ENCODE measurements at places on chromosomes 6 and 20.

GRCh38 chr6:13764996-13765395, 49.4 kb downstream of the MCUR1 start:
- DNase-seq = no peak

- no peak for DNase-seq
Observed at GRCh38 chr6:144534180-144534579, 249.0 kb downstream of the UTRN start.

DNA sequence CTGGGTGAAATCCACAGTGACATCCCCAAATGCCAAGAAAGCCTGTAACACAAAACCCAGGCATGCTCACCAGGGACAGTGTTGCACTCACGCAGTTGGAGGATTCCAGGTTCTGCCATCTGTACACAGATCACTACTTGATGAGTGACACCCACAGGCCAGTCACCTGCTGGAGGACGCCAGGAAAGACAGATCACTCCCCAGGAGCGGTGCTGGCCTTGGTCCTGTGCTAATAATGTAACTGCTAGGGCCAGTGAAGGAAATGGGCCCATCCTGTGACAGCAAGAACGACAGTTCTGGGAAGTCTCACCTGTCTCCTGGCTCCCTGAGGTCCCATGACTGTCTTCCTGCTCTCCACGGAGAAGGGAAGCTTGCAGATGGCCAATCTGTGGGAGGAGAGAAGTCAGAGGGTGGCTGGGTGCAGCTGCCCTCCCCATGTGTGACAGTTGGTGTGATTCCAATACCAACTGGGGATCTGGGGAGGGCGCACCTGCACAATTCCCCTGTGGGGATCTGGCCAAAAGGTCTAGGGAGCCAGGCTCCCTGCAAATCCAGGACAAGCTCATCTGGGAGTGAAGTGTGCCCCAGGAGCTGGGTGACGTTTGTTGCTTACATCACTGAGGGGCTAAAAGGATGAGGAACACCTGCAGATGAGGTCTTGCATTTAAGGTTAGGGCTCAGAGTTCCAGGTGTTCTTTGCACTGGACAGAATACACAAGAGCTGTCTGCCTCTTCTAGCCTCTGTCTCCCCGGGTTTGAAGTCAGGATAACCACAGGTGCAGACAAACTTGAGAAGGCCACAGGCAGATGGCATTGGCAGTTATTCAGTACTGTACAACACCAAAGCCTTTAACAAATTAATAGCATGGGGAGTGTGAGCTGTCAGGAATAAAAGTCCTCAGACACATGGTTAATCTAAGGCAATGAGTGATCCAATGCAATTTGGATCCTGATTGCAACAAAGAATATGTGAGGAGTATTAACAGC, 10.3 kb downstream of the ZNF337 start:
- DNase-seq = no peak

DNA sequence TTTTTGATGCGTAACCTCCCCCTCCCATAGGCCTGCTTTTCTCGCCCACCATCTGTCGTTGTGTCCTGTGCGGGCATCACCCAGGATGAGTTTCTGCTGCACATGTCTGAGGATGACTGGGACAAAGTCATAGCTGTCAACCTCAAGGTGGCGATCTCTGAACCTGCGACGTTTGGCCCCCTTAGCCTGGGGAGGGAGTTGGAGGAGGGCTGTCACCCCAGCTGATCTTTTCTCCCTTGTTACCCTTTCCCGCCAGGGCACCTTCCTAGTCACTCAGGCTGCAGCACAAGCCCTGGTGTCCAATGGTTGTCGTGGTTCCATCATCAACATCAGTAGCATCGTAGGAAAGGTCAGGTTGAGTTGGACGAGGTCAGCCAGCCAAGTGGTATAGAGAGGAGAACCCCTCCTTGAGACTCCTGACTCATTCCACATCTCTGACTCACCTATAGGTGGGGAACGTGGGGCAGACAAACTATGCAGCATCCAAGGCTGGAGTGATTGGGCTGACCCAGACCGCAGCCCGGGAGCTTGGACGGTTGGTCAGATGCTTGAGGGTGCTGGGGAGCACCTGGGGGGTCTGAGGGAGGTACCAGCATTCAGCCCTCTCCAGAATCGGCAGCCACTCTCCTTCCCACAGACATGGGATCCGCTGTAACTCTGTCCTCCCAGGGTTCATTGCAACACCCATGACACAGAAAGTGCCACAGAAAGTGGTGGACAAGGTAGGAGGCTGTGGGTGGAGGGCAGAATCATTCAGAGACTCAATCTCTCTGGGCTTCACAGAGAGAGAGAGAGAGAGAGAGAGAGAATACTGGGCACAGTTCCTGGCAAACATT, 954 bp downstream of the HSD17B8 start:
- no peak for DNase-seq

GRCh38 chr6:90005048-90005827, 111.0 kb downstream of the GJA10 start:
- no peak for DNase-seq

- DNase-seq = no peak
Observed at GRCh38 chr20:17109307-17109706, 117.5 kb upstream of the PCSK2 start.

DNA sequence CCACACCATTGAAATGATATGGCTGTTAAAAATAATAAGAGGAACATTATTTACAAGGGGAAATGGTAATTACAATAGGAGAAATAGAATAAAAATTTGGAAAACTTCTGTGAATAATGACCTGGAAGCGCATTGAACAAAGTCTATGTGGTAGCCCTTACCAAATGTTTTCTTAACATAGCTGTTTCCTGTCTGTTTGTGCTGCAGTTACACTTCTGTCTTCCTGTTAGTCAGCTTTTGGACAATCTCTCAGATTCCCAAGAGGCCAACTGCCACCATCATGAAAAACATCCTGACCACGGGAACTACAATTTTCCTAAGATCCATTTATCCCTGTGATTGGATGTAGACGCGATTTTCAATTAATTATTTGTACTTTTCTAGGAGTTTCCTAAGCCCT, 754.4 kb upstream of the MARCKS start:
- DNase-seq = no peak

- DNase-seq = no peak
Observed at GRCh38 chr6:13553646-13554045, 20.8 kb upstream of the SIRT5 start.

GRCh38 chr6:142947714-142948480, 2.9 kb upstream of the HIVEP2 start:
- peak; percentile 58 for DNase-seq

DNA sequence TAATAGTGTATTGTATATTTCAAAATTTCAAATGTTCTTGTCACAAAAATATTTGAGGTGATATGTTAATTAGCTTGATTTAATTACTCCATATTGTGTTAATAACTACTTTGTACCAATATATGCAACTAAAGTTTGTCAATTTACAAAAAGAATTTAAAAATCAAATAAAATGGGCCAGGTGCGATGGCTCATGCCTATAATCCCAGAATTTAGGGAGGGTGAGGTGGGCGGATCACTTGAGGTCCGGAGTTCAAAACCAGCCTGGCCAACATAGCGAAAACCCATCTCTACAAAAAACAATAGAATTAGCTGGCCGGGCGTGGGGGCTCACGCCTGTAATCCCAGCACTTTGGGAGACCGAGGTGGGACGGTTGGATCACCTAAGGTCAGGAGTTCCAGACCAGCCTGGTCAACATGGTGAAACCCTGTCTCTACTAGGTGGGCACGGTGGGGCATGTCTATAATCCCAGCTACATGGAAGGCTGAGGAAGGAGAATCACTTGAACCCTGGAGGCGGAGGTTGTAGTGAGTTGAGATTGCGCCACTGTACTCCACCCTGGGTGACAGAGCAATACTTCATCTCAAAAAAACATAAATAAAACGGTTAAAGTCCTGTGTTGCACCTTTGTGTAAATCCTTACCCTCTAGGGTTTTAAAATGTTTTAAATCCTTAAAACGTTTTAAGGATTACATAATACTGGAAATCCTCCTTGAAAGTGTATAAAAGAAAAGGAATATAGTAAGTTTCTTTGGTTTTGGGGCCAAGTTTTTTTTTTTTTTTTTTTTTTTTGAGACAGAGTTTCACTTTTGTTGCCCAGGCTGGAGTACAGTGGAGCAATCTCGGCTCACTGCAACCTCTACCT, 4.0 kb downstream of the HSPA1B start:
- no peak for DNase-seq

GRCh38 chr6:16918586-16918985, 157.3 kb upstream of the ATXN1 start:
- no peak for DNase-seq

- no peak for DNase-seq
Observed at GRCh38 chr6:32954986-32955802, 2.3 kb upstream of the HLA-DMA start.

- DNase-seq = no peak
Observed at GRCh38 chr20:35652641-35653429, 11.9 kb downstream of the CPNE1 start.

DNA sequence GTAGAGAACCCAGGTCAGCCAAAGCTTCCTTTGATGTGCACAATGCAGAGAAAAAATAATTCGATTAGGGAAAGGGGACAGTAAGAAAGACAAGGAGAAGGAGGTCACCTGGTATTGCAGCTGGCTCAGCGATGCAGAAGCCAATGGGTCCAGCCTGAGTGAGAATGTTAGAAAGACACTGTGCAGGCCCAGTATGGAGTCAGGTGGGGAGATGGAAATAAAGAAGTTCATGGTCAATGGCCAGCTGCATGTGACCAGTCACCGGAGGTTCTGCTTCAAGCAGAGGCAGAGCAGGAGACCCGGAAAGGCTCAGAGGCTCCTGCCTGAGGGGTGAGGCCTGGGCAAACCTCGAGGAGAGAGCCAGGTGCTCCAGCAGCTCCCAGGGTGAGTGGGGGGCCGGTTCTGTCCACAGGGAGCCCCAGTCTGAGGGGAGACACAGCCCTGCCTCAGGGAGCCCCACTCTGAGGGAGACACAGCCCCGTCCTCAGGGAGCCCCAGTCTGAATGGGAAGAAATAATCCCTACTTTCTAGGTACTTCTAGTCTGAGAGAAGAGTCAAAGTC, 51.3 kb downstream of the LRFN2 start:
- no peak for DNase-seq

- no peak for DNase-seq
Observed at GRCh38 chr6:89564752-89565427, 73.7 kb downstream of the LYRM2 start.

DNA sequence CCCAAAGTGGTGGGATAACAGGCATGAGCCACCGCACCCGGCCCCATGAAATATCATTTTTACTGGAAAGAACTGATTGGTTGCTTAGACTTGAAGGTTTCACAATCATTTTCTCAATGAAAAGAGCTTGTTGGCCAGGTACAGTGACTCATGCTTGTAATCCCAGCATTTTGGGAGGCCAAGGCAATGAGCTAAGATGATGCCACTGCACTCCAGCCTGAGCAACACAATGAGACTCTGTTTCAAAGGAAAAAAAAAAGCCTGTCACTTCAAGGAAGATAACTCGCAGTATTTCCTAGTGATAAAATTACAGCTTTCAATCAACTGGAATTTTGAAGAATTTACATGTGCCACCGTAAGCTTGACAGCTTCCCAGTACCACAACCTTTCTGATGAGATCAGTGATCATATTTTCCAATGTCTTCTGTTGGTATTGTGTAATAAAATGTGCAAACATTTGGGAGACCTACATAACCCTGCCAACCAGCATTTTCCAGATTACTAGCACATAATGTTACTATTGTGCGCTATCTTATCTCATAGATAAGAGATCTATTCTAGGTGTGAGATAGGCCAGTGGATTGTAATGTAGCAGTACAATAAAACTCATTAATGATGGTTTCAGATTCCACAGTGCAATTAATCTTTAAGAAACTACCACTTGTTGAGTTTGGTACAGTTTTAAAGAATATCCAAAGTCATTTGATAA, 7.2 kb downstream of the PNLDC1 start:
- no peak for DNase-seq

DNA sequence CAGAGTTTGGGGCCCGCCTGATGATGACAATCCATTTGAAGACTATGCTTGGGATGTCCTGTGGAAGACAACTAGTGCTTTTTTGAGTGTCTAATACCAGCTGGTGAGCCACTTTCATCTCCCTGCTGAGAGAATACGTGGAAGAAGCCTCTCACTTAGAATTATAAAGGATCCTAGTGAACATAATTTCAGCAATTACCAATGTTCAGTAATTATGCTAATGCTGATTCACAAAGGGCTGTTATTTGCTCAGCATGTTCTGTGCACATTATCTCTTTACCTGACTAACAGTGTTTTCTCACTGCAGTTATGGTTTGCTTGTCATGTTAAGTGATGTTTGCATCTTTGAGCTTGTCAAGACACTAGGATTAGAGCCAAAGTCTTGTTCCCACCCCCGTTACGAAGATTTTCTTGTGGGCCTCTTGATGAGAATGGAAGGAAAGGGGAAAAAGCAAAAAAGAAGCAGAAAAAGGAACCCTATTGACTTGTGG, 282.1 kb upstream of the CHD6 start:
- no peak for DNase-seq

DNA sequence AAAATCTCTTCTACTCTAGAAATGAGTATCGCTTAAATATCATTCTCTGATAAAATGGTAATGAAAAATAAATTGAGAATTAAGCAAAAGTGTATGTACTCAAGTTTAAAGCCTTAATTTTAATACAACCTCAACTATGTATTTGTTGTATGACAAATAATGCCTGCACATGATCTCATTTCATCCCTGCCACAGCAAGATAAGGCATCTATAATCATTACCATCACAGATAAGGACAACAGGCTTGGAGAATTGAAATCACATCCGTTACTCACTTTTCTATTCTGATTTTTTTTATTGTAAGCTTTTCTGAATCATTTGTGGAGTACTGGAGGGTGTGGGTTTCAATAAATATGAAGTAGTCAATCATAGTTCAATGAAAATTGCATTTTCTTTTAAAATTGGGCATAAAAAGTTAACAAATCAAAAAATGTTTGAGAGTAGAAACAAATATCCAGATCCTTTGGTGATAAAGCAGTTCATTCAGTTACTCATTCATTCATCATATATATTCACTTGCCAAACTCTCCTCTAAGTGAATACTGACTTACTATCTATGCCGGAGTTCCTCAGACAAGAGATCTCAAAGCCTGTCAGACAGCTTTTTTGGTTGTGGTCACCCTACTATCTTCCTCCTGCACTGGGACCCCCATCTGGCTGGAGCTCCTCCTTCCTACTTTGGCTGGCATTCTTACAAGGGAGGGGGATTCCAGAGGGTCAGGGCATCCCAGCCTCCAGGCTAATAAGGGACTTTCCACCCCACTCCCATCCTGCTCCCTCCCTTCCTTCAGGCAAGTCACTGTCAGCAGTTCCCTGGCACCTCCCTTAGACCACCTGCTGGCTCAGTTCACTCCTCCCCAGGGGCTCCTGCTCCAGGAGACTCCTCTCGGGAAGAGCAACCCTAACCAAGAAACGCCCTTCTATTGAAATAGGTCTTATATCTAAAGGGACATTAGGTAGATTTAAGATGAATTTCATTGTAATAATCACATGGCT, 118.6 kb downstream of the OGFRL1 start:
- no peak for DNase-seq

GRCh38 chr6:45969883-45970282, 45.8 kb downstream of the CLIC5 start:
- DNase-seq = no peak

DNA sequence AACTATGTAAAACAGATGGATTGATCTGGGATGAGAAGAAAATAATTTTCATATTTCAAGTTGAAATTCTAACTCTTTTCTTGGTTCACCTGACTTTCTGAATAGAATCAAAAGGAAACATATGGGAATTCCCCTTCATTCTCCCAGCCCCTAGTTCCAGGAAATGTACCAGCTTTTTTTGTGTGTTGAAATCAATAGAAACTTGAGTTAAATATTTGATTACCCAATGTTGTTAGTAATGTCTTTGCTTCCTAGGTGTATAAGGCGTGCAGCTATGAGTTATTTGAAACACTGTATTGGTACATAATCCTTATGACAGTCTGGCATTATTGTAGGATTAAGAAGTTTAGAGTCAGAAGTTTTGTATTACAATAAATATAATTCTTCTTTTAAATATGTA, 21.5 kb downstream of the VNN2 start:
- no peak for DNase-seq

- no peak for DNase-seq
Observed at GRCh38 chr20:60255415-60255814, 297.2 kb downstream of the CDH26 start.
